ENCODE measurements at places on chromosomes 2 and 18.

DNA sequence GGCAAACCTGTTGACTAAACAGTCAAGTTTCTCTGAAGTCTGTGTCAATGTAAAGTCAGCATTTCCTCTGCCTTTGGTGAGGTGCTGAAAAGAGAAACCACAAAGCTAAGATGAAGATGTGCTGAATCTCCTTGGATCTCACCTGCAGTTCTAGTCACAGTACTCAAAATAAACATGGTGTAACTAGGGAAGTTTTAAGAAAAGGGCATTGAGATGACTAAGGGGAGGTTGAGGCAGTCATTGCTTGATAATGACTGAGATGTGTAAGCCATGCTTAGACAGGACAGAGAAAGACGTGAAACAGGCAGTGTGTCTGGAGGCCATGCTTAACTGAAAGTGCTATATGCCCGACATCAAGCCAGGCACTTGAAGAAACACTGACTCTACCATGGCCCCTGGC is 1010.0 kb upstream of the CELF4 start:
- DNase-seq, result no peak

DNA sequence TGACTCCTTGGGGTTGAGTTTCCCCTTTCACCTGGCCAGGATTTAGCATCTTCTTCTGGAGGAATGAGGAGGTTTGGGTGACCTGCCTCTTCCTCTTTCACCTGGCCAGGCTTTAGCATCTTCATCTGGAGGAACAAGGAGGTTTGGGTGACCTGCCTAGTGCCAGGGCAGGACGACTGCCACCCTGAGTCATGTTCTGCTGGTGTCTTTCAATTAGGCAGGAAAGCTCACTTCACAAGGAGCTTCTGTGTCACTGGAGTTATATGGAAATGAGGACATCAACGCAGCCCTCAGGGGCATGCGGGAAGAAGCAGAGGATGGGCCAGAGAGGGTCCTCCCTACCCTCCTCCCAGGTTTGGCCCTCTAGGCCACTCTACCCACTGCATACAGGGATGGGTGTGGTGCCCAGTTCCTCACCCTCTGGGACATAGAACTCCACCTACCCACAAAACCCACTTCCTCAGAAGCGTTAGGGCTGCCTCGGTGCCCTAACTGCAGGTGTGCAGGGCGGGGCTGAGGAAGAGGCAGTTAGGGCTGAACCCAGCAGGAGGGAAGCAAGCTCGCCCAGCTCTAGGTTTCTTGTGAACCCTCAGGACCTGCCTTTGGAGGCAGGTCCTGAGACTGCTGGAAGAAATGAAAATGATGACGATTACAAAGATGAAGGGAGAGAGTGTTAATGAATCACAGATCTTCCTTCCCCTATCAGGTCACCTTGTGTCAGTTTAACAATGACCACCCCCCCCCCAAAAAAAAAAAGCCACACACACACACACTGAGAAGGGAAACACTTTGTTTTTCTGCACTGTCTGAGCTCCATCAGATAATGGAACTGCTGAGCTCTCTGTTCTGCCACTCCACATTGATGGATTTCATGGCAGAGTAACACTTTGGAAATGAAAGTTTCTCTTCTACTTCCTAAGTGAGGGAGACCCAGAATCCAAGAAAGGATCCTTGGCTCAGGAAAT is 71.0 kb downstream of the ARL4C start:
- no peak for DNase-seq

DNA sequence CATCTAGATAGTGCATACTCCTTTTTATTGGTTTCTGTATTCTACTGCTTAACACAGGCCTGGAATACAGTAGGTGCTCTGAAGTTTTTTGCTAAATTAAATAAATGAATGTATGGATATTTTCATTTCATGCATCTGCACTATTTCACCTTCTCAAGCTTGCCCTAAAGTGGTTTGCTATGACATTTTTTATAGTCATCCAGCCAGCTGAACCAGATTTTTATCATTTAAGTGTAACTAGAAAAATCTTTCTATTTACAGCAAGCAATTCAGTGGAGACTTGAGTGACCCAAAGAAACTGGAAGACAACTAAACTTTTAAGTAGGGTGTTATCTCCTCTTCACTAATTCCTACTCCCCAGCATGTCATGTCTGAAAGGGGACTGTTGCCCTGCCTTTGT is 354.9 kb downstream of the OSR1 start:
- DNase-seq, result no peak

DNA sequence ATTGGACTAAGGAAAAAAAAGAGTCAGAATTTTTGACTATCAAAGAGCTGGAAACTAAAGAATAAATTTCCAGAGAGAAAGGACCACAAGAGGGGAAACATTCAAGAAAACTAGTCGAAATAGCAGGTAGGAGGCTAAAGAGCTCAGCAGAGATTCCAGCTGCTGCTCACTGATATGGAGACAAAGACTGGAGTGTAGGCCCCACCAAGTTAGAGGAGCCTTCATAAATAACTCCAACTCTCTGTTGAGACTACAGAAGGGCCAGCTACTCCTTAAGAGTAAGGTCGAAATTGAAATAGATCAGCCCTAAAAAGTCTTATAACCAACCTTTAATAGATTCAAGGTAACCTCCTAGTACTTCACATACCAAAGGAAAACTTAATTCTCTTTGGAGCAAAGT is 31.1 kb downstream of the SS18 start:
- no peak for DNase-seq

- no peak for DNase-seq
These were observed 1.1 kb upstream of the GBX2 start for GRCh38 chr2:236169151-236169721.

DNA sequence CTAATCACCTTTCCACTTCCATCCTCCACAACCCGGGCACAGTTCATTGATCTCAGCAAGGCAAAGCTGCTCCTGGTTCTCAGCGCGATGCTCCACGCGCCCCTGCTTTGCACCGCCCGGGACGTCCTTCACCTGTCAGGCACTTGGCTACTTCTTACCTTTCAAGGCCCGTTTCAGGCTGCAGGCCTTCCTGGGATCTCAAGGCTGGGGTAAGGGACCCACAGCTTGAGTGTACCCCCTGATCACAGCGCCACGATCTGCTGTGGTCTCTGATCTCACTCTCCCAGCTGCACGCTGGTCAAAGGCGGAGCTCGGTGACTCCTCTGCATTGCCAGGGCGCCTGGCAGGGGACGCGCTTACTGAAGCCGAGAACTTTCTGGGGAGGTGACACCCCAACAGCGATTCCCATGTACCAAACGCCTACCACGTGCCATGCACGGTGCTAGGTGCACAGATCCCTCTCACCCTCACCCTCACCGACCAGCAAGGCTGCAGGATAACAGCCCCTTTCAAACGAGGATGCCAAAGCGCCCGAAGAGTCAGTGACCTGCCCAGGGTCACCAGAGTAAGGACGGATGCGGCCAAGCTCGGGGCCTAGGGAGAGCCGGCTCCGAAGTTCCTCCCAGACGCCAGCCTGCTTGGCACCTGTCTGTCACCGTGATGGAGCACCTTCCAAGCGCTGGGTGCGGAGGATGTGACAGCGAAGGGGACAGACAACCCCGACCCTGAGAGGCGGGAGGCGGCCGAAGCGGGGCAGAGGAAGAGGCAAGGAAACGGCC is 818 bp downstream of the ITGB1BP1 start:
- DNase-seq, result no peak

DNA sequence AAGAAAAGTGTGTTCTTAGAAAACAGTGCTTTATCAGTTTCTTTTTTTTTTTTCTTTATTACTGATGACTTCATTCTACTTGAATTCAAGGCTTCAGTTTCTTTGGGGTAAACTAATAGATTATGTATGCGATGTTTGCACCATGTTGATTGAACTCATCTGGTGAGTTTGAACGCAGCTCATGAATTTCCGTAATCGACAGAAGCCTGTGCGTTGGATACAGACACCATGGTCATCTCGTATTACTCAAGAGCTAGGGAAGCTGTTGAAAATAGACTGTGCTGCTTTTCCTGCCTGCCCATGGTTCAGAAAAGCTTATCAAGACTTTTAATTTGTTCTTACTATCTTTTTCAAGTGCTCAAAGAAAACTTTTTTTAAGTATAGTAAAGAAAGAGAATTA is 185.5 kb upstream of the NRP2 start:
- DNase-seq, result no peak

GRCh38 chr2:61268249-61268648 is 106.3 kb downstream of the C2orf74 start:
- no peak for DNase-seq

DNA sequence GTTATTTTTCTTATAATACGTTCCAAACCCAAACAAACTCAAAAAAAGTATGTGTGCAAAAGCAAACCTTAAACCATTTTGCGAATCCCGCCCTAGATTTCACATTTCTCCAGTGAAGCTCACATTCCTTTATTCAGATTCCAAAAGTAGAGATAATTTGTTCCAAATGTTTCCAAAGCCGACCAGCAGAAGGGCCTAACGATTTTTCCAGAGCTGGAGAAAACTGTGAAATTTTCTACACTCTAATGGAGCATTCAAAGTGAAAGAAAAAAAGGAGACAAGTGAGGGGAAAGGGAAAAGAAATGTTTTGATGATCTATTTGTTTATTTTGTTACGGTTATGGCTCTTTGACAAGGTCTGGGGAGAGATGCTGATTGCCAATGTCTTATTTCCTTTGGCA is 286.5 kb upstream of the SLC14A2 start:
- no peak for DNase-seq

GRCh38 chr2:48750128-48750739 is 5.3 kb downstream of the LHCGR start:
- no peak for DNase-seq

DNA sequence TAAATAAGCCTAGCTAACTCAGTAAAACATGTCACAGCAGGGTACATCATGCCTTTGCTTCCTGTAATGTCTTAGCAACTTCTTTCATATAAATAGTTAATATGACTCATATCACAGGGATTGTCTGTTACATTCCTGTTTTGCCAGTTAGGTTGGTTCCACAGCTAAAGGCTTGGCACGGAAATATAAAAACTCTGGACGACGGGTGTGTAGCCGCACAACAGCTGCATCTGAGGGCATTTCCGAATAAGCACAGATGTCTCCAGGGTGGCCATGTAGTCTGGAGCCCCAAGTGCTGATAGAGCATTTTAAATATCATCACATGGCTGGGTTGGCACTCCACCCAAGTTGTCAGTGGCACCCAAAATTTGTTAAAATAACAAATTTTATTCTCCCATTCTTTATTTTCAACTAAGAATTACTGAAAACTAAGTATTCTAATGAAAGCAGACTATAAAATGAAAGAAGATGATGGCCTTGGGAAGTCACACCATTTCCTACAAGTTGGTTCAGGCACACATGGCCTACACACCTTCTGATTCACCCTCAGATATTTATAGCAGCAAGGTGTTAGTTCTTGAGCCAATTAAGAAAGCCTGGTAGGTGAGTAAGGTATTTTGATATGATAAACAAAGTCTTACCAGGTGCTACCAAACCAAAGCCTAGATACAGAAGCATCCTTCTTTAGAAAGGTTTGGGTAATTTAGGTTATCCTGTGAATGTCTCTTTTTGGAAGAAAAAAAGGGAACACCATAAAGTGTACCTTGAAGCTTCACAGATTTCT is 61.8 kb upstream of the STK17B start:
- no peak for DNase-seq

DNA sequence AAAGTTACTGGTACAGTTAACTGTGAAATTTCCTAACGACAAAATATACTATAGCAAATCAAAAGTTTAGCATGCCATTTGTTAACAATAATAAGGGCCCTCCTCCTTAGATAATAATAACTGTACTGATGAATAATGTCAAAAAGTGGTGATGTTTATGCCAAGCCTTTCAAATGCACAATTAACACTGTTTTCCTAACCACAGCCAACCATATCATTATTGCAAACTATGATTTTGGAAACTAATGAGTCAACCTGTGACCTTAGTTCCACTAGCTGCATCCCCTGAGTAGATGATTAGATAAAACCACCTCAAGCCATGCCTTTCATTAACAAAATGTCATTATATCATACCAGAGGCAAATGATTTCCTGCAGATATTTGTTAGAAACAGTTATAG is 25.1 kb upstream of the GPR75 start:
- no peak for DNase-seq

DNA sequence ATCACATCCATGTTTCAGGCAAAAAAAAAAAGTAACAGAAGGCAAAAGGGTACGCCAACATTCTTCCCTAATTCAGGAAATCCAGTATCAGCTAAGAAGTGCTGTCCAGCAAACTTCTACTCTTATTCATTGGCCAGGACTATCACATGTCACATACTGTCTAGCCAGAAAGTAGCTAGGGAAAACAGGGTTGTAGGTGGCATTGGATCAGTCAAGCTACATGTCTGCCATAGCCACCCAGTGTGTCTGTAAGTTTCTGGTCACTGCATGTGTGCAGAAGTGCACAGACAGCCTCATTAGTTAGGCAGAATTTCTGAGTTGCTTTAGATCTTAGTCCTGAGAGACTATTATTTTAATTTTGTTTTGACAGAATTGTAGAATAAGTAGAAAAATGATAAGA is 465.3 kb upstream of the NRP2 start:
- no peak for DNase-seq

DNA sequence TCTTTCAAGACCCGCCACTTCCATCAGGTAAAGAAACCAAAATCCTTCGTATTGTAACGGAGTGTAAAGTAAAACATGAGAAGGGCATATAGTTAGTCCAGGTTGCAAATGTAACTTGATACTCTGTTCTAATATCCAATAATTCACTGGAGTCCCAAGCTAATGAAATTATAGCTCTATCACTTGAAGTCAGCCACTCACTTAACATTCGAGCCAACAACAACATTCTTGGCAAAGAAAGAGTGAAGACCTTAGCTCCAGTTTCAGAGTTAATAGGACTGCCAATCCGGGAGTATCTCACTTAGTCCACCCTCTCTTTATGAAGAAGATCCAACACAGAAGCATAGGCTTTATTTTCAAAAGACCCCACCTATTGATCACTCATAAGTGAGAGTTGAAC is 298.0 kb upstream of the SOX11 start:
- DNase-seq, result no peak

- no peak for DNase-seq
These were observed 89.6 kb downstream of the ITGB1BP1 start for GRCh38 chr2:9333591-9334171.

- DNase-seq, result no peak
These were observed 699 bp upstream of the RAPGEF4 start for GRCh38 chr2:172734711-172735581.

DNA sequence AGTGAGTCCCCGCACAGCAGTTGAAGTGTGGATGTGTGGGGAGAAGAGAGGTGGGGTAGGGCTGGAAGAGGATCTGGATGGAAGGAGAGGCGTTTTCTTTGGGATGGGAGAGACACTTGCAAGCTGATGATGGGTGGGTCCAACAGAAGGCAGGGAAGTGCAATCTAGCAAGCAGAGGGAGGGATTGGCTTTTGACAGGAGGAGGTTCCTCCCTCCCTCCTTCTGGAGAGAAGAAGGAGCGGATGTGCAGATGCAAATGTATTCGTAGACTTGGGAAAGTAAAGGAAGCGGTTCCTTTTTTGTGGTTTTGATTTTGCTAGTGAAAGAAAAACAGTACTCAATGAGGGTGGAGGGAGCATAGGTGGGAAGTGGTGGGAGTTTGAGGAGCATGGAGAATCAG is 48.9 kb downstream of the LAMA3 start:
- DNase-seq, result no peak

Measured in GOT3 (cell line).